HuH-7.5 (cell line): ENCODE measurements at places on chromosomes 4 and X.

DNA sequence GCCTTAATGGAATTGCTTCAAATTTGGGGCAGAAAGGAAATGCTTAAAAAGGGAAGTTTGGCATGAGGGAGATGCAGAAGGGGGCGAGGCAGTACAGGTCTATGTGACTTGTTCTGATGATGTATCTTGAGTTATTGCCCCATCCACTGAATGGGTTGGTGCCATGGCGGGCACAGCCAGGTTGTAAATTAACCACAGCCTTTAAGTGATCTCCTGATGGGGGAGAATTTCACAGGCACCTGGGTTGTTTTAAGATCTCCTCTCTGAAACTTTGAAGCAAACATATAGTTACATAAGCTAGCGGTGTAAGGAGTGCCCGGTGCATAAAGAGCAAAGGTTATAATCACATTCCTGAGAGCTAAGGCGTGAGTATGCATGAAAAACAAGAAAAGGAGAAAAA lies 37.0 kb downstream of the NPY5R start:
- no peak for DNase-seq

DNA sequence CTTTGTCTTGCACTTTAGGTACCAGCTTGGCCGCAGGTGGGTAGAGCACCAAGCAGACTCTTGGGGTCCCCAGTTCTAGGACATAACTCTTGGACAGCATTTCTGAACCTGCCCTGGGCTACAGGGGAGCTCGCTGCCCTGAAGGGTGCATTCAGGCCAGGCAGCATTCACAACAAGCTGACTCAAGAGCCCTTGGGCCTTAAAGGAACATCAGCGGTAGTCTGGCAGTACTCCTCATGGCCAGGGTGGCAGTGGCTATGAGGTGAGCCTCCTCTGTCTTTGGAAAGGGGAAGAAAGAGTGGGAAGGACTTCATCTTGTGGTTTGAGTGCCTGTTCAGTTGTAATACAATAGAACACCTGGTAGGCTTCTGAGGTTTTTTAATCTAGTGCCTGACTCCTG lies 24.8 kb upstream of the SMARCA5 start:
- no peak for DNase-seq

- DNase-seq, result no peak
These were observed 339.8 kb upstream of the FRG1 start for GRCh38 chr4:189600718-189601435.

DNA sequence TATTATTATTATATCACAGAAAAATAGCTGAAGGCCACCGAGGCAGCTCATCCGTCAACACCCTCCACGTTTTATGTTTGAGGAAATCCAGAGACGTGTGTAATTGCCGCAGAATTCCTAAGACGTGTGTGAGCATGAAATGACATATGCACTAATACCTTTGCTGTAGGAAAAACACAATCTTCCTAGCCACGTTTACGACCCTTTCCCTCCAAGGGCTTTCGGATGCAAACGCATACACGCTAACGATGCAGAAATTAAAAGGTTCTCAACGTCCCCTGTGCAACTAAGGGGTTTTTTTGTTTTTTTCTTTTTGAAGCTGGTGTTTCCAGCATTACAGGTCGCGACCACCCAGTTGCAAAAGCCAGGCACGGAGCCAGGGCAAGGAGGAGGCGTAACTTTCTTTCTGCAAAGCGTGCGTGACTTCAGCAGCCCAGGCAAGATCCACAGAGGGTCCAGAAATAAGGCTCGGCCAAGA lies 33.8 kb downstream of the CRLF2 start:
- no peak for DNase-seq

DNA sequence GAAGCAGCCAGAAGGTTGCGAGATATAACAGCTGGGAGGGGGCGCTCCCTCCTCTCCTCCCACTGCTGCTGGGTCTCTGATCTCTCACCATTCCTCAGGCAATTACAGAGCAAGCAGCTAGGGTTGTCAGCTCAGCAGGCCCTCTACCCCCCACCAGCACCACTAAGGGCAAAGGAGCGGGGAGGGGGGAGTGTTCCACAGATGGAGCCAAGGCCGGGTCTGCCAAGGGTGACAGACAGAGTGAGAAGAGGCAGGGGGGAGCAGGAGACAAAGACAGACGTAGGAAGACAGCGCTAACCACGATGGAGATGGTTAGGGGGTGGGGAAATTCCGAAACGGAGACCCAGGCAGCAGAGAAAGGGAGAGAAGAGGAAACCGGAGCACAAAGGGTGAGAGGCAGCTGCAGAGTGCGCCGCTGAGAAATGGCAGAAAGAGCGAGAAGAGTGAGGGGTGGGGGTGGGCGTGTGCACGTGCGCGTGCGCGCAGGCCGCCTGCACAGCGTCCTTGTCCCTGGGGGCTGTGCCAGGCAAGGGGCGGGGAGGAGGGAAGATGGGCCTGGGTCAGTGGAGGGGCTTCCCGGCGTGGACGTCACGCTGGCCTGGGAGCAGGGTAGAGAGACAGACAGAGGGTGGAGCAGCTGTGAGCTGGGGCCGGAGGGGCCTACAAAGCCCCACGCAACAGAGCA lies 6.9 kb downstream of the L1CAM start:
- no peak for DNase-seq

DNA sequence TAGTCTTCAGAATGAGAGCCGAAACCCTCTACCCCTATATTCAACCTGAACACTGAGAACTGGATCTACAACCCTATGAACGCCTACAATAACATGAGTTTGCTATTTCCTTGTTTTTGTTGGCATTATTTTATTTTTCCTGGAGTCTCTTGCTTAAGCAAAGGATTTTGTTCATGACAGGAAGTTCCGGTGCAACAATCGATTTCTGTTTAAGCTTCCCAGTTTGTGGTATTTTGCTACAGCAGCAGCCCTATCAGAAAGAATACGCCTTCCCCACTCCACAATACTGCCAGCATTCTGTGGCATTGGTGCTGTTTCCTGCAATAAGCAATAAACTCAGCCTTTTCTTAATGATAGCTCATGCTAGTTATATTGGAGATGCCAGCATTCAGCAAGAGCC lies 60.9 kb downstream of the NPY5R start:
- DNase-seq, result no peak

DNA sequence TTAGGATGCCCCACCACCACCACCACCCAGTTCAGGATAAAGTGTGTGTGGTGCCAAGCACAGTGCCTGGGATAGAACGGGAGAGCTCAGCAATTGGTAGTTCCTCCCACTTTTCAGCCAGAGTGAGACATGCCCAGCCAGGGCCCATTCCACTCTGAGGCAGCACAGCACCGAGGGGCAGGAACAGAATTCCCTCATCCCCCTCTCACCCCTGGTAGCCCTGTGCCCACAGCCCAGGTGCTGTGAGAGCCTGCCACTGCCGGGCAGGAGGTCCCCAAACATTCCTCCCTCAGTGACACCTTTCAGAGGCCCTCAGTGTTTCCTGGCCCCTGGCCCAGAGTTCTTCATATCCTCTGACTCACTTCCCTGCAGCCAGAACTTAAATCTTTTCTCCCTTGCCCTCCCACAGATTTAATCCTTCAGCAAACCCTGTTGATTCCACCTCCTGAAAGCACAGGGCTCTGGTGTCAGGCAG lies 8.1 kb downstream of the RIPPLY1 start:
- DNase-seq, result no peak

- DNase-seq, result peak; percentile 62
These were observed at the start of gene BTC for GRCh38 chr4:74794382-74795010. BTC (minus strand) TSS chr4:74794523; CDS start chr4:74794325, 198 bp downstream.

DNA sequence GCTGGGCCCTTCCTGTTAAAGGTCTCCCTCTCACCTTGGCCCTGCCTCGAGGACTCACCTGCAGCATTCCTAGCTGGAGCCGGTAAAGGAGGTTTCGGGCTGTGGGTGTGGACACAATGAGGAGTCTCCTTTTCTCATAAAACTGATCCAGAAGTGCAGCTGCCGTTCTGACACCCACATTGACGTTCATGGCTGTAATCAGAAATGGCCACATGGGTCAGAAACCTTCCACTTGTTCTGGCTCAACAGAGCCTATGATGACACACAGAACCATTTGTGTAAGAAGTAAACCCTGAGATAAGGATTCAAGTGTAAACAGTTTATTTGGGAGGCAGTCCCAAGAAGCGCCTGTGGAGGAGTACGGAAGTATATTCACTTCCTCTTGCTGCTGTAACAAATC lies 63.8 kb downstream of the SRPX start:
- no peak for DNase-seq

DNA sequence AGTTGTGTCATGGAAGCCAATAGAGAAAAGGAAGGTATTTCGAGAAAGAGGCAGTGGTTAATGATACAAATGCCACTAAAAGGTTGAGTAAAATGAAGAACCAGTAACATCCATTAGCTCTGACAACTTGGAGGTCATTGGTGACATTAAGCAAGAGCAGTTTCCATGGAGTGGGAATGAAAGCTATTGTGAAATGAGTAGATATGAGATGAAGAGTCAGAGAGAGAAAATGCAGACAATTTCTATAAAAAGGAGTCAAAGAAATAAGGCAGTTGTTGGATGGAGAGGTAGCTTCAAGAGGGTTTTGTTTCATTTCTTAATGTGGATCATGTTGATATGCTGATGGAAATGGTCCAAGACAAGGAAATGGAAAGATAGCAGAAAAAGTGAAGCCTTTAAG lies 9.6 kb upstream of the AMTN start:
- no peak for DNase-seq

DNA sequence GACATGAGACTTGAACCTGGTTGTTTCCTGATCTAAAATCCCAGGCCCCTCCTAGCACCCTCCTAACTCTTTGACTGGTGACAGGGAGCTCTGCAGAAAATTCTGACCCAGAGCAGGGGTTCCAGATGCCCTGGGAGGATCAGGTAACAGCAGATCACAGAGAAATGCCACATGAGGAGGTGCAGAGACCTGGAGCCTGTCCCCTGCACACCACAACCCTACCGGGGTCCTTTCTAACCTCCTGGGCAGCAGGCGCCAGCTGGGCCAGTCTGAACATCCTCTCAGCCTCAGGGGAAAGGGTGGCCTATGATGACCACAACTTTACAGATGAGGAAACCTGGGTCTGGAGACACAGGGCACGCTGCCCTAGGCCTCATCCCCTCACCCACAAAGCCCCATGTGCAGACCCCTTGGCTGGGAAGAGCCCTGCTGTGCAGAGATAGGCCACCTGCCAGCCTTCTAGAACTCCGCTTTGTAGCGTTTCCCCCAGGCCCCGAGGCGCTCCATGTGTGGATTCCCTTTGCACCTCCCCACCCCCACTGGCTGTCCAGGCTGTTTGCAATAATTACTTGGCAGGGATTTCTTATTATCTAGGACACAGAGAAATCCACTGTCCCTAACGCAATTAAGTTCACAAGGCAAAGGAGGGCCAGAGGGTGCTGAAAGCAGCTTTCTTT lies 36.5 kb downstream of the WDR1 start:
- DNase-seq, result peak; percentile 2

DNA sequence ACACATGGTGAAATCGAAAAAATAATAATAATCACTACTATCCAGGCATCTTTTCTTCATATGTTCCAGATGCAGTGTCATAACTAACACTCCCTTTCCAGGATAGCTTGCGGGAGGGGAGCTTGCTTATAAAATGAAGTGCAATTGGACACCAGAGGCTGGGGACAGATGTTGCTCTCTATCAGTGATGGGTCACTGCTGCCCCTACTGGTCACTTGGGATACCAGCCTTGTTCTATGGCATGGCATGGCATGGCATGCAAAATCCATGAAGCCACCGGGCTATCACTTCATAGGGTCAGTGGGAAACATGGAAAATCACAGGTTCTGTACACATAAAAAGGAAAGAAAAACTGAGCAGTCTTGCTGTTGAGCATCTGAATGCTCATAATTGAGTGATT lies 168.1 kb downstream of the GLRA2 start:
- no peak for DNase-seq

GRCh38 chr4:24650849-24651640 lies 66.7 kb upstream of the DHX15 start:
- no peak for DNase-seq

GRCh38 chr4:78863254-78863869 lies 75.9 kb downstream of the PAQR3 start:
- no peak for DNase-seq

DNA sequence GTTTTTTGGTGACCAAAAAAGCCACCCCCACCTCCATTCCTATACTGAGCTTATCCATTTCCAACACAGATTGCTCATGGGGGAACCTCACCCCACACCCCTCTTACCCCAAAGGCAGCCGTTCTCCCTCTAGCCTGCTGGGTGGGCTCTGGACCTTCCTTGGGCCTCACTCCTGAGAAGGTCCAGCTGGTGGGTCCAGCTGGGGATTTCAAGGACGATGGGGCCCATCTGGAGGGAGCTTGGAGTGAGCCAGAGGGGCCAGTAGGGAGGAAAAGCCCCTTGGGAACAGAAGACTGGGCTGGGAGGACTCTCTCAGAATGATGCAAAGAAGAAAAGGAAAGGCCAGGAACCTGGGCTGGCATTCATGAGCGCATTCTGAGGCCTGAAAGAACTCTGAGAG lies 42.0 kb upstream of the PJA1 start:
- DNase-seq, result no peak

DNA sequence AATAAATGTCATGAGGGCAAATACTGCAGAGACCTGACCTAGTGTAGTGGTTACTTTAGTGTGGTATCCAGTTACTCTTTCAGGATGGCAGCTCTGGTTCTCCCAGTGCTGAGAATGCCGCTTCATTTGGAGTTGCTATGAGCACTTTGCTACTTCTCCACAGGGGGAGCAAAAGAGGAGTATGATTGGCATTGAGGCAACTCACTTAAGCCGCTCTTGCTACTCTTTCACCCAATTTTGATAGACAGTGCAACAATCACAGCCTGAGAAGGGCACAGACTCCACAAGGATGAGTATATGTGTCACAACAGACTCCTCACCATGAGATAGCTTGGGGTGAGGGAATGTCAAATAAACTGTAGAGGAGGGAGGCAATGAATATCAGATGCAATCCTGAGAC lies 81.2 kb downstream of the NPY1R start:
- no peak for DNase-seq

- no peak for DNase-seq
These were observed 101.4 kb downstream of the ARHGAP10 start for GRCh38 chr4:147833254-147833653.

- DNase-seq, result no peak
These were observed 68.2 kb upstream of the MTNR1A start for GRCh38 chr4:186623546-186623945.

DNA sequence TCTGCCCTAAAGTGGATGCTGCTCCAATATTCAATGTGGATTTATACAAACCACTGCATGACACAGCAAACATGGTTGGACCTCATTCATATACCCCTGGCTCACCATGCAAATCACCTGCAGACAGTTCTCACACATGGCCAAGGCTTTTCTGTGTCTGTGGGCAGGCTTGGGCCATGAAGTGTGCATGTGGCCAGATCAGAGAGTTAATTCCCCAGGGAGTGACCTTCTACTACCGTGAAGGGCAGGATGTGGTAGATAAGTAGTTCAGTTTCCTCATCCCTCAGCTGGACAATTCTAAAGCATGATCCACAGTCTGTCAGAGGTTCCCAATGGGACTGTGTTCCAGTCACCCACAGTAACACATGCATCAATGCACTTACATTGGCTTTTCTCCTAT lies 24.6 kb upstream of the BCLAF3 start:
- no peak for DNase-seq

GRCh38 chrX:12825801-12826200 lies 34.6 kb downstream of the PRPS2 start:
- no peak for DNase-seq

GRCh38 chr4:134499074-134499473 lies 297.5 kb upstream of the PABPC4L start:
- DNase-seq, result no peak
